GM10248 (cell line): ENCODE measurements at places on chromosomes 5 and 9.
A peak's percentile ranks its signal among the peaks of the same experiment; 100 is the strongest.

DNA sequence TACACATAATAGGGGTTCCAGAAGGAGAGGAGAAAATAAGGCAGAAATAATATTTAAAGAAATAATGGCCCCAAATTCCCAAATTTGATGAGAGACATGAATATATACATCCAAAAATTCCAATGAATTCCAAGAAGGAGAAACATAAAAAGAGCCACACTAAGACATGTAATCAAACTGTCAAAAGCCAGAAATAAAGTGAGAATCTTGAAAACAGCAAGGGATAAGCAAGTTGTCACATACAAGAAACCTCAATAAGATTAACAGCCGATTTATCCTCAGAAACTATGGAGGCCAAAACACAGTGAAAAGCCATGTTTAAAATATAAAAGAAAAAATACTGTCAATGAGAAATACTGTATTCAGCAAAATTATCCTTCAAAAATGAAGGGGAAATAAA, 14.5 kb downstream of the CATSPER3 start:
- DNase-seq = no peak

- no peak for DNase-seq
Measured at GRCh38 chr9:99592834-99593574, 228.7 kb upstream of the NR4A3 start.

GRCh38 chr5:68449380-68449779, 233.8 kb downstream of the PIK3R1 start:
- DNase-seq = no peak

DNA sequence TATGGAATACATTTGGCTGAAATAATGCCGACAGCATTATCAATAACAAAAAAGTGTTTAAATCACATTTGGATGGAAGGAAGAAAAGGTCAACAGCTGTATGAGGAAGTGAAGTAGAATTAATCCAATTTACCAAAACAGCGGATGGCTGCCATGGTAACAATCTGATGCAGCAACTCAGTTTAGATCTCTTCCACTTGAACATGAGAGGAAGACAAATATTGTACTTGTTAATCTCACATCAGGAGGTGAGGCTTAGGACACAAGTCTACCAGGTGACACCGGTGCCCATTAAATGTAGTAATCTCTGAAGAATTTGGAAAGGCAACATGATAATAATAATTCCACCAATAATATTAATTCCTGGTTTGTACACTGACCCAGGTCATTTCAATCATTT, 2.4 kb downstream of the RASEF start:
- no peak for DNase-seq

- DNase-seq = no peak
Measured at GRCh38 chr5:104418056-104418455, 855.5 kb upstream of the NUDT12 start.

DNA sequence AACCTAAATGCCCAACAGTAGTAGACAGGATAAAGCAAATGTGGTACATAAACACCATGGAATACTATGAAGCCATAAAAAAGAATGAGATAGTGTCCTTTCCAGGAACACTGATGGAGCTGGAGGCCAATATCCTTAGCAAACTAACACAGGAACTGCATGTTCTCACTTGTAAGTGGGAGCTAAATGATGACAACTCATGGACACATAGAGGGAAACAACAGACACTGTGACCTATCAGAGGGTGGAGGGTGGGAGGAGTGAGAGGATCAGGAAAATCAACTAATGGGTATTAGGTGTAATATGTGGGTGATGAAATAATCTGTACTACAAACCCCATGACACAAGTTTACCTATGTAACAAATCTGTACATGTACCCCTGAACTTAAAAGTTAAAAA, 505.7 kb downstream of the RAB3C start:
- DNase-seq = no peak

DNA sequence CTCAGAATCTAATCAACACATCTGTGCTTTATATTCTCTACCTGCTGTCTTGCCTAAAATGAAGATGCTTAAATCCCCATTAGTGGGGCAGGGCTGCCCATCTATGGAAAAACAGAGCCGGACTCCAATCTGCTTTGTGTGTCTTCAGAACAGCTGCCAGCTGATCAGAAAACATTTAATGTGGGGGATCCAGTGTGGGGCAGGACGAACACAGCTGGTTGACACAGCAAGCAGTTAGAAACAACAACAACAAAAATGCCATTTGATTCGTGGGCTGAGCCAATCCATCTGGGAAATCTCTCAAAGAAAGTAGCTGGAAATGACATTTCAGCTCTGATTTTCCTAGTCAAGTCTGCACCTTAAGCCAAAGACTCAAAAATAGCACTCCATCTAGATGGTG, 99.8 kb downstream of the PPP2R2B start:
- no peak for DNase-seq

- DNase-seq = no peak
Measured at GRCh38 chr5:111132076-111132475, 39.9 kb downstream of the WDR36 start.

DNA sequence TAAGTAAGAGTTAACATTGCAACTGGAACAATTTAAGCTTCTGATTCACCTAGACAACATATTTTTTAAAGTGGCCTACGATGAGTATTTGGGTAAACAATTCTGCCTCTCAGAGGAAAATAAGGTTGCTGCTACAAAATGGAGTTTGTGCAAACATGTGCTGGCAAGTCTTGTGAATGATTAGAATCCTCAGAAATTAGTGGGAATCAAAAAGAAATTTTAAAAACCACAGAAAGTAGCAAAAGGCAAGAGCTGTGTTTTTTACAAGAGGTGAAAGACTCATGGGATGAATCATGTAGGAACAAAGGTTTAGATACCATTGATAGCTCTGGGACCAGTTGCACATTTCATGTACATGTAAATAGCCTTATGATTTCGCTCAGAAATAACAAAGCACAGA, 561.6 kb downstream of the TAF11L14 start:
- no peak for DNase-seq

DNA sequence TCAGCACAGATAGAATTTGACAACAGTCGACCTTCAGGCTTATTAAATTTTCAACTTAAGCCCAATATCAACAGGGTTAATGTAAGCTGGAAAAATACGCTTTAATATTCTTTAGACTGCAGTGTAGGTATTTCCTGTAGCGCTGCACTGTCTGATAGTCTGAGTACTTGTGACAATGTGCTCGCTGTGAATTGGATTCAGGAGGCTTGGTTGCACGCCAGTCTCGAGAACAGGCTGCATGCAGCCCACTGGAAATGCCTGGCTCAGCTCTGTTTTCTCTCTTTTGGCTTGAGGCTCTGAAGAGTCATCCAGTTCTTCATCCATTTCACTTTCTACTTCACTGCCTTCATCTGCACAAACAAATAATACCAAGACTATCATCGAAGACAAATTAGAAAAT, 300.9 kb downstream of the RFX3 start:
- no peak for DNase-seq

DNA sequence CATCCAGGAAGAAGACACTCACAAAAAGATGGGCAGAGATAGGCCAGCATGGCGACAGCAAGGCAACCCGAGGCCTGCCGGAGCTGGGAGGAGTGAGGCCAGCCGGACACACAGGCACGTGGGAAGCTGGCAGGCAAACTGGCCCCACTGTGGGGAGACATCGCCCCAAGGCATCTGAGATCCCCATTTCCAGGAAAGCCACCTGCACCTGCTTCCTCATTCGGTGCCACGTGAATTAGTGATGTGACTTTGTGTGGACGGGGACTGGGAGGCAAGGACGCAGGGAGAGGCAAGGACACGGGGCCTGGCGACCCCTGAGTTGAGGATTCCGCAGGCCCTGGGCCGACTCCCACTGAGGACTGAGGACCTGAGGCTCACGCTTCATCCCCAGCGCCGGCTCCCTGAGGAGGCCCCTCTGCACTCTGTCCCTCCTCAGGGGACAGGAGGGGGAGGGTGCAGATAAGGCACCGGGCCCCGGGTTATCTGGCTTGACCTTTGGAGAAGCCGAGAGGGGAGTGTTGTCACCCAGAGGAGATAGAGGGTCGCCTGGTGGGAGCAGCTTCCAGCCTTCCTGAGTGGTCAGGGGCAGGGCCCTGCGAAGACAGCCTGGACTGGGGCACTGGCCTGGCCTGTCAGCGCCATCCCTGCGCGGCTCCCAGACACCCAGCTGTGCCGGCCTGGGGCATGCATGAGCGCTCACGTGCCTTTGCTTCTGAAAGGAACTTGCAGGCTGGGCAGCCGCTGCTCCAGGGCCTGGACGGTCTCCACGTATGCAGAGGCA, 39.7 kb downstream of the NDUFS6 start:
- no peak for DNase-seq

- no peak for DNase-seq
Measured at GRCh38 chr5:77946381-77947040, 170.4 kb upstream of the TBCA start.

GRCh38 chr5:10699281-10699874, 61.7 kb downstream of the DAP start:
- DNase-seq = no peak

DNA sequence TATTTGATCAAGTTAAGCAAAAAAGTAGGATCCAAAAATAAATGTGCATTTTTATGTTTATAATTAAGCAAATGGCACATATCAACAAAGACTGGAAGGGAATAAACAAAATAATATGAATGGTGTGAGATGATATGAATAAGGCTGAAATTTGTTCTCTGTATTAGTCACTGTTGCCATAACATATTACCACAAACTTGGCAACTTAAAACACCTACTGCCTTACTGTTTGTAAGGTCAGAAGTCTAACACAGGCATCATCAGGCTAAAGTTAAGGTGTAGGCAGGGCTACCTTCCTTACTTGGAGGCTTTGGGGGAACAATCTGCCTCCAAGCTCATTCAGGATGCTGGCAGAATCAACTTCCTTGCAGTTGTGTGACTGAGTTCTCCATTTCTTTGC, 19.3 kb downstream of the PGGT1B start:
- no peak for DNase-seq

GRCh38 chr5:77912721-77913120, 136.6 kb upstream of the TBCA start:
- DNase-seq = no peak

- no peak for DNase-seq
Measured at GRCh38 chr5:103362211-103362610, 103.6 kb downstream of the MACIR start.

DNA sequence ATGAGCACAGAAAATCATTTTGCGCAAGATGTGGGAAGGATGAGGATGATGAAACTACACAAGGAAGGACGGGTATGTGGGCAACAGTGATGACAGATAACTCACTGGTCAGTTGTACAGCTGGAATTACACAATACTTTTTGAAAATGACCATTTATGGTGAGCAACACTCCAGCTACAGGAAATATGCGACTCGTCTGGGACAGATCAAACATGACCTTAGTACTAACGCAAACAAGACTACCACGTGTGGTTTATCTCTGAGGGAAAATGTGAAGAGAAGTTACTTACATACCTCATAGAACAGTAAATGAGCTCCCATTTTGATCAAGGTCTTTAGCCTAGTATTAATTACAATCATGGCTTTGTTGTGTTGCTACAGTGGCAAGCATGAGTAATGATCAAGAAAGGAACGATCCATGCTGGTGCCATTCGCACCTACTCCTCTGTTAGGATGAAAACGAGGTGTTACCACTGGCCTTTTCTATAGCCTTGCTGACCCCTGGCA, 456.9 kb downstream of the BNC2 start:
- no peak for DNase-seq

GRCh38 chr5:95975703-95976102, 14.1 kb upstream of the ELL2 start:
- no peak for DNase-seq

- DNase-seq = no peak
Measured at GRCh38 chr5:158309088-158309807, 450.3 kb upstream of the CLINT1 start.

DNA sequence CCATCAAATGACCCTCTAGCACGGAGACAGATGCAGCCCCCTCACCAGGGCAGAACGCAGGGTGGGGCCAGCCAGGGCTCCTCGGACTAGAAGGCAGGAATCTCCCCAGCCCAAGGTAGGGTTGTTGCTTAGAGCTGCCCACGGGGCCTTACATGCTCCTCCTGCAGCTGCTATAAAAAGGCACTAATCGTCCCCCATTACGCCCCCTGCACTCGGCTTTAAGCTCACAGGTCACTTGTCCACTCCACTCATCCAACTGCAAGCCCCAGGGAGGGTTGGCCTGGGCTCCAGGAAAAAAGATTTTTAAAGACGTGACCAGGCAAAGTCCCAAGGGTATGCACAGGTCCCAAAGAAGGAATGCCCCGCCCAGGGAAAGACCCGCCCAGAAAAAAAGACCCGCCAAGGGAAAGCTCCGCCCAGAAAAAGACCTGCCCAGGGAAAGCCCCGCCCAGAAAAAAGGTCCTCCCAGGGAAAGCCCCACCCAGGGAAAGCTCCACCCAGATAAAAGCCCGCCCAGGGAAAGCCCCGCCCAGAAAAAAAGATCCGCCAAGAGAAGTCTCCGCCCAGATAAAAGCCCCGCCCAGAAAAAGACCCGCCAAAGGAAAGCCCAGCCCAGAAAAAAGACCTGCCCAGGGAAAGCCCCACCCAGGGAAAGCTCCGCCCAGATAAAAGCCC, 11.1 kb downstream of the GRIN1 start:
- peak; percentile 89 for DNase-seq

- DNase-seq = no peak
Measured at GRCh38 chr5:44935871-44936270, 127.1 kb downstream of the MRPS30 start.

GRCh38 chr5:143195491-143195890, 208.0 kb downstream of the NR3C1 start:
- DNase-seq = no peak

- peak; percentile 86 for DNase-seq
Measured at GRCh38 chr9:114339130-114339908, 9.7 kb downstream of the ORM2 start.

DNA sequence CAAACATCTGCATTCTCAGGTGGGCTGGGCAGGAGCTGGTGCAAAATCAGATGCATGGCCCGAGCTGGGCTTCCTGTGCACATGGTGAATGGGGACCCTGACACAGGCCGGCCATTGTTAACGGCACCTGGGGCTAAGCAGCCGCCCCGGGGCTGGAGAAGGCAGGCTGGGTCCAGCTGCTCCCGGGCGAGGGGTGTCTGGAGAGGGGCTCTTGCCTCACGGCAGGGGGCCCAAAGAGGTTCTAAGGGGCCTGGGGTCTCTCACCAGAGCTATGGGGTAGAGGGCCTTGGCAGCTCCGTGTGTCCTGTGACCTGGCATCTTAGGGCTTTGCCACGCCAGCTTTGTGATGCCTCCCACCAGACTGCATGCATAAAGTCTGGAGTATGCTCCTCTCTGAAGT, 5.1 kb upstream of the QSOX2 start:
- DNase-seq = no peak

DNA sequence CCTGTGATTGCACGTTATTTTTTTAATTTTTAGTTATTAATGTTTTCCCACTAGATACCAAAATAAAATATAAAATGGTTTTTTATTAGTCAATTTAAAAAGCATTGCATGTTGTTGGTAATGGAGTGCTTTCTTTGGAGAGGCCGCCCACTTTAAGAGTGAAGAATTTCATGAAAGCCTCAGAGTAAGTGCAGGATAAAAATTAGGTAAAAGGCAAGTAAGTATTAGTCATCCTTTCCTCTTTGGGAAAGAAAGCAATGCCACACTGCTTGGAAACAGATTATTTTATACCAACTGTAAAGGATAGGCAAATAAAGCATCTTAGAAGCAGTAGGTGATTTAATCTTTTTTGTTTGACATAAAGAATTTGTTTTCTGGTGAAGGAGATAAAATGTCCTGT, 62.9 kb downstream of the HSD17B4 start:
- DNase-seq = no peak
